ENCODE measurements at places on chromosomes 2 and 18.

GRCh38 chr2:134206031-134206430 lies 47.8 kb upstream of the MGAT5 start:
- DNase-seq = no peak

DNA sequence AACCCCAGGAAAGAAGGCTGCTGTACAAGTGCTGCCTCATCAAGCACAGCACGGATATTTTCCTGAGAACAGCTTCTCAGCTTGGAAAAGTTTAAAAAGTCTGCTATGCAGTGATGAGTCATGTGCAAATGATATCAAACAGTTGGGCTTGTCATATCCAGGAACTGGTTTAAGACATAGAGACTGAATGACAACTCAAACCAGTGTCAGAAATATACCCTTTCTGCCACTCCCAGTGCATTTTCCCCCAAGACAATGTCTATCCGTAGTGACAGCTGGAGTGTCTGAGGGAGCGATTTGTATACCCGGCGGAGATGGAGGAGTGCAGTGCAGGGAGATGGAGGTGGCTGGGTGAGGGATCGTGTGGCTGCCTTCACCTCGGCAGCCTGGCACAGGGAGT lies 28.2 kb downstream of the SOX11 start:
- no peak for DNase-seq

DNA sequence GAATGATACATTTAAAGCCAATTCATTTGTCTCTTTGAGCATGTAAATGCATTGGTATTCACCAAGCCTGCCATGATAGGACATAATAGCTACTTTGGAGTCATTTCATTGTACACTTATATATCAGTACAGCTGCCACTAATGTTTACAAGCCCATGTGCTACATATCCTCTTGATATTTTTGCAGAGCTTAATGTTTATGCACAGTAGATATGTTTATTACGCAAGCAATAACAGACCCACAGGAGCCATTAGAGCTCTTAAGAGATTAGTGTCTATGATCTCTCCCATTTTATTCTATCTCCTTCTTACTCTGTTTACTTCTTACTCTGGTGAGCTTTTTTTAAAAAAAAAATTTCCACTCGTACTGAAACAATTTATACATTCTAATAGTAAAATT lies 1132.1 kb upstream of the ZEB2 start:
- no peak for DNase-seq

DNA sequence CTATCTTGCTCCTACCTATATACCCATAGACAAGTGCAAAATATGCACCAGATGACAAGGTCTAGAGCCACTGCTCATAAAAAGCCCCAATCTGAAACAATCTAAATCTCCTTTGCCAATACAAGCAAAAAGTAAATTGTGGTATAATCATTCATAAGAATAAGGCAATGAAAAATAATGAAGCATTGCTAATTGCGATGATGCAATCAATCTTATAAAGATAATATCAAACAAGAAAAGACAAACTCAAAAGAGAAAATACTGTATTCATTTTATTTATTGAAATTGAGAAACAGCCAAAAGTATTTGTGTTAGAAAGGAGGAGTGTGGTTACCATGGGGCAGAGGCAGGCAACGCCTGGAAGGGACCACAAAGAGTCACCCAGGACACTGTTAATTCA lies 175.9 kb upstream of the GYPC start:
- no peak for DNase-seq

DNA sequence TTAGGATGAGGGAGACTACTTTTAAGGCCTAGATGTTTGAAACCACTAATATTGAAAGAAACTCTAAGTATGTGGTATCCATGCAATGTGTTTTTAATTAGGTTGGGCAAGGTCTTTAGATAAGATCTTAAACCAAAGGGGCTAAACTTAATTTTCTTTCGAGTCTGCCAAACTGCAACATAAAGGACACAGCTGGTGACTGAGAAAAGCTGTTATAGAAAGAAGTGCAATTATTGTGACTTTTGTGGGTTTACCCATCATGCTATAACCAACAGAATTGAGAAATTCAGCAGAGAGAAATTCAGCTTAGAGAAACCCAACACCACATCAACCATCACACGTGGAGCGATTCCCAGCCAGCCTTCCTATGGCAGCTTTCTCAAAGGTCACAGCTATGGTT lies 119.5 kb upstream of the LMAN1 start:
- DNase-seq = no peak

- DNase-seq = no peak
Observed at GRCh38 chr2:18926631-18927524, 337.5 kb upstream of the NT5C1B start.

GRCh38 chr2:197348721-197349360 lies 38.3 kb upstream of the ANKRD44 start:
- no peak for DNase-seq

DNA sequence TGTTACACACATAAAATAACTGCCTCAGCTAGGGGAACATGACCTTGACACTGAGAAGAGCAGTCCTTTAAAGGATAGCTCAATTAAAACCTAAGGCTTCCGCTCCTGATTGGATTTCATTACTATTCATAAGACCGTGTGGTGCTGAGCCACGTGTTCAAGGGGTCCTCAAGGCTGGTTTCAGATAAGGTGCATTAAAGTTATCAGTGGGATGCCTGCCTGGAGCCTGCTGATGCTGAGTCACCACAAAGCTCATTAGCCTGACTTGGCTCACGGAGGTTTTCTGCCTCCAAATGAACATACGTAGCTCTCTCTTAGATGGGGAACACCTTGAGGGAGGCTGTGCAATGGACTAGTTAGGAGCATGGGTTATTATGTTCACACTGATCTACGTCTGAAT lies 518.9 kb downstream of the TDRD15 start:
- DNase-seq = no peak

DNA sequence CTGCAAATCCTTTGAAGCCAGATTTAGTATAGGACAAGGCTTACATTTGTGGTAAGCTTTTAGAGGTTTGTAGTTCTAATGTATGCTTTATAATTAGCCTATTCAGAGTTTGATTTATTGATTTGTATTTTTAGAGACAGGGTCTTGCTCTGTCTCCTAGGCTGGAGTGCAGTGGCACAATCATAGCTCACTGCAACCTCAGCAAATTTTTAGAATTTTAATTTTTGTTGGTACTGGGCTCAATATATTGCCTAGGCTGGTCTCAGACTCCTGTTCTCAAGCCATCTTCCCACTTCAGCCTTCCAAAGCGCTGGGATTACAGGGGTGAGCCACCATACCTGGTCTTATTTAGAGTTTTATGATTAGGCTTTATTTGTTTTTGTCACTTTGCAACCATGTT lies 4.5 kb downstream of the KCNJ13 start:
- DNase-seq = no peak

DNA sequence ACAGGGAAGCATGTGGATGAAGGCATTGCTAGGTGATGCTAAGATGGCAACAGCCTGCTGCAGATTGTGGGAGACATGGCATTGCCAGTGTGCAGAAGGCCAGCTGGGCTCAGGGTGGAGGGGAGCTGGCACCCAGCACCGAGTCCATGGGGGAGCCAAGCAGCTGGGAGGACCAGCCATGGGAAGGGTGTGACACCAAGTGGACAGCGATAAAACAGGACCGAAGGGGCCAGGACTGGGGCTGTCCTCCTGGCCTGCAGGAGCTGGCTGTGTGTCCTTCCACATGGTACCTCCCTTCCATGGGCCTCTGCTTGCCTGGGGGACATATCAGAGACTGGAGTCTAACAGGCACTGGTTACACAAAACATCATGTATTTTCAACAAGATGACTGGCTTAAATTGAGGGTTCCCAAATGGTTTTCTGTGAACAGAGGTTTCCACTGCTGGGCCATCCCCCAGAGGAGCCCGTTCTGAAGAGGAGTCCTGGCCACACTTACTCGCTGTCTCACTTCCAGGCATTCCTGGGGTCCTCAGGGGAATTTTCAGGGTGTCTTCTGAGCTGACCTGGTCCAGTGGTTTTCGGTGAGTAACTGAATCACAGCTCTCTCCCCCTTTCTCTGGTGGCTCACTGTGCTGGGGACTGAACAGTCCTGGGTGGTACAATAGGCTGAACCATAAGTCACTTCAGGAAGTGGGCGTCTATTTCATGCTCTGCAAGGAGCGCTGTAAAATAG lies 60.4 kb upstream of the TNP1 start:
- no peak for DNase-seq

GRCh38 chr18:76859474-76860339 lies 37.4 kb downstream of the ZNF236 start:
- no peak for DNase-seq

DNA sequence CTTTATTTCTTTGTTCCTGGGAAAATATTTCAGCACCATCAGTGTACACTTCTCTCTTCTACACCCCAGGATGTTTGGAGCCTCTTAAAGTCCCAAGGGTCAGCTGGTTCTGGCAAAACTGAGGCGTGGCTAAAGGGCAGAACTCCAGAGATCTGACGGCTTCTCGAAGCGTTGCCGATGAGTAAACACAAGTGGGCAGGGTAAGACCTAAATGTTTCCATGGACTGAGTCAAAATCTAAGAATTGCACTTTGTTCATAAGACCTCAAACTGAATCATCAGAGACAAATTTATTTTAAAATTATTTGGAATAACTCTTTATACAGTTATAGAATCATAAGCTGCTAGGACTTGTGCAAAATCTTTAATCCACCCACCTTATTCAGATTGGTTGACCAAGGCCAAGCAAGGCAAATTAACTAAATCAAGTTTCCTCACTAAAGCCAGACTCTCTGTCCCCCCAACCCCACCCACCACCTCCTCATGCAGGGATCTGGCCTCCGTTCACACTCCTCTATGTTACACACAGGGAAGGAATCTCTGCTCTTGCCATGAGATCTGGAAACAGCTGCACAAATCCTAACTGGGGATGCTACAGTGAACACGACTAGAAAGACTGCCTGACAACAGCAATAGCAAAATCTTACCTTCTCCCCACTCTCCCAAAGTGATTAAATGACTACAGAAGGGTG lies 342.6 kb upstream of the KLHL29 start:
- DNase-seq = no peak

DNA sequence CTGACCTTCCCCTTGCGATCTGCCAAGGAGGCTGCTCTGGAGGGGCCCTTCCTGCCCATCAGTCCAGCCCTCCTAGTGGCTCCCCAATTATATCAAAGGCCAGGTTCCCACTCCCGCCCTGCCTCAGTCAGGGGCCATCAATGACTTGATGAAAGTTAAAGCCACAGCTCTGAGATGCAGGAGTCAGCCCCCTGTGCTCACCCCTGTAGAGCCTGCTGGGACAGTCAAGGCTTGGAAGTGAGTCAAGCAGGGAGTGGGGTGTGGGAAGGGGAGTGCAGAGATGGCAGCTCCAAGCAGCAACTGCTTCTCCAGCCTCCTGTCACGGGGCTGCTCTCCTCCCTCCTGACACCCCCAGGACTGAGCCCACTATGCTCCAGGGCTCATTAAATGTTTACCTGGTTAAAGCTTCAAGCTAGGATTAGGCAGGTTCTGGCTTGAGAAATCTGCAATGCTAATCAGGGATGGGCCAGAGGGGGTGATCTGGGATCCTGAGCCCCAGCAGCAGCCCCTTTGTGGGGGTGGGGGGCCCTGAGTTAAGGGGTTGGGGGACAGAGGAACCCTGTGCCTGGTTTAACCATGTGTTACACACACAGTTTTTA lies 42.7 kb upstream of the ALK start:
- DNase-seq = no peak

GRCh38 chr2:219495531-219496122 lies 3.1 kb upstream of the GMPPA start:
- DNase-seq = no peak

DNA sequence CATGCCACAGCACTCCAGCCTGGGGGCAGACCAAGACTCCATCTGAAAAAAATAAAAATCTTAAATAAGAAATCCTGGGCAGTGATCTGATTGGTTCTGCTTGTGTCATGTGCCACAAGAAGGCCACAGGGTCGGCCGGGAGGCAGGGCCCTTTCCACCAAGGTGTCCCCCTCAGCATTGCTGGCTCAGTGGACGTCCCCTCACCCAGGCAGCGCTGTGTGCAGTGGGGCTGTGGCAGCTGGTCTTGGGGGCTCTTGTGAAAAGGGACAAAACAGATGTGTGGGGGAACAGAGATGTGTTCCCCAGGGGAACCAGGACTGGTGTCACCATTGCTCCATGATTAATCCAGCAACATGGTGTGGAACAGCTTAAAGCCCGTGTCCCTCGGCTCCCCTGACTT lies 60.5 kb downstream of the HS6ST1 start:
- DNase-seq = no peak

DNA sequence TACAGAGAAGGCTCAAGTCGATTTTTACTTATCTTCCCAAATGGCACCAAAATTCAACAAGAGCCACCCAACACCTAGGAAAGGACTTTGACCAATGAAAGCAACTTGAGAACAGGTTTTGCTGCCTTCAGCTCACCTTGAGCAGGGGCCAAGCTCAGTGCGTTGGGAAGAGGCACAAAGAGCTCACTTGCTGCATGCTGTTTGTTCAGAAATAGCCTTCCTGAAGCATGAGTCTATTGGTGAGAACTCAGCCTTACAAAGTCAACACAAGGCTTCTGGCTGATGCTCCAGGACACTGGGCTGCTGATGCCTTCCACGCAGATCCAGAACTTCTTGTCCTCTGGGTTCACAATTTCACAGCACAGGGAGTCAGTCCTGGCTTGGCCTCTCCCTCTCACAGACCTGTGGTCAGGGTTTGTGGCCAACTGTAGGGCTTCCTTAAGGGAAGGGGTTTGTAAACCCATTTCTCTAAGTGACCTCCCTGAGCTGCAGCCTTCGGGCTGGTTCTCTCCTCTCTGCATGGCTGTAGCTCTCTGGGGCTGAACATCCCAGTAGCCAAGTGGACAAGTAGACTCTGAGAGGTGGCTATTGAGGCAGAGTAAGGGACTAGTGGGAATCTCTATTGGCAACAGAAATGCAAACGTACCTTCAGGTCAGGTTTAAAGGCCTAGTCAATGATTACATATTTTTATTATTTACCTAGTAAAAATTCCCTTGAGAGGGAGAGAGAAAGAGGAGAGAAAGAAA lies 124.7 kb upstream of the GATA6 start:
- no peak for DNase-seq

DNA sequence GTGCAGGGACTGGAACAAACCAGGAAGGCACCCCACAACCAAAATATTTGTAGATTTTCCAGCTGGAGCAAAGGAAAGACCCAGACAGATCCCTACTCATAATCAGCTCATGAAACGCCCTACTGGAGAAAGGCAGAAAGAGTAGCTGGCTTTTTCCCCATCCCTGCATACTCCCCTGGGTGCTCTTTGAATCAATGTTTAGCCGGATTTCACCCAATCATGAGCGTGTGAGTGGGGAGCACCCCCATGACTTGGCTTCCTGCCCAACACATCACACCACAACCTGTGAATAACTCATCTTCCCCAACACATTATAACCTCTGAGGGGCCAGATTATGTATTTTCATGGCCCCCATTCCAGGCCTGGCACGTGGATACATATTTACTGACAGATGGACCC lies 35.1 kb upstream of the SLC14A1 start:
- DNase-seq = no peak

DNA sequence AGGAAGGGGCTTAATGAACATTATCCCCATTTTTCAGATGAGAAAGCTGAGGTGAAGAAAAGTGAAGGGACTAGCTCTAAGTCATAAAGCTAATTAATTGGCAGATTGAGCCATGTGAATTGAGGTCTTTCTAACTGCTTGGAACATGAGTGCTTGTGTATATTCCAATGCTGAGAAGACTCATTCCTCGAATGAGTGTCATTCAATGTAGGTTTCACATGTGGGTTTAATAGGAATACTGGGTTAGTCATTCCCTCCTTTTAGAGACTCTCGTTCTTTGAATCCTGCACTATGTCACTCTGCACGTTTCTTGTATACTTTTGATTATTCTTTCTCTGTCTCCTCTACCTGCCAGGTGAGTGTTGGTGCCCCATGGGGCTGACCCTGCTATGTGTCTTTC lies 218.2 kb downstream of the HRH4 start:
- DNase-seq = no peak
